ENCODE measurements at places on chromosomes 7 and 10.

DNA sequence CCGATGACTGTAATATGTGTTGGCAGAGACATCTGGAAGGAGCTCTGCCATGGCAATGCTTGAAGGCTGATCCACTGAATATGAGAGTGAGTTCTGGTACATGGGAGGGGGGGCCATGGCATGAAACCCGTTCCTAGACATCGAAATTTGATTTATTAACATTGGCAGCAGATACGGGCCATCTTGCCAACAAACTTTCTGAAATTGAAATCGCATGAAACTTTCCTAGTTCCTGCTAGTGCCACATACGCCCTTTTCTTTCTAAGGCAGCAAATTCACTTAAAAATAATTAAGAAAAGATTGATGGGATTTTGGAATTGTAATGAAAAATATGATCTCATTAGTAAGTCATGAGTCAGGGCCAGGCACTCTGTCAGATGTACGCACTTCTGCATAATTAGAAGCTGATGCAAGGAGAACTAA lies 91.8 kb upstream of the KMT2C start:
- no peak for DNase-seq

DNA sequence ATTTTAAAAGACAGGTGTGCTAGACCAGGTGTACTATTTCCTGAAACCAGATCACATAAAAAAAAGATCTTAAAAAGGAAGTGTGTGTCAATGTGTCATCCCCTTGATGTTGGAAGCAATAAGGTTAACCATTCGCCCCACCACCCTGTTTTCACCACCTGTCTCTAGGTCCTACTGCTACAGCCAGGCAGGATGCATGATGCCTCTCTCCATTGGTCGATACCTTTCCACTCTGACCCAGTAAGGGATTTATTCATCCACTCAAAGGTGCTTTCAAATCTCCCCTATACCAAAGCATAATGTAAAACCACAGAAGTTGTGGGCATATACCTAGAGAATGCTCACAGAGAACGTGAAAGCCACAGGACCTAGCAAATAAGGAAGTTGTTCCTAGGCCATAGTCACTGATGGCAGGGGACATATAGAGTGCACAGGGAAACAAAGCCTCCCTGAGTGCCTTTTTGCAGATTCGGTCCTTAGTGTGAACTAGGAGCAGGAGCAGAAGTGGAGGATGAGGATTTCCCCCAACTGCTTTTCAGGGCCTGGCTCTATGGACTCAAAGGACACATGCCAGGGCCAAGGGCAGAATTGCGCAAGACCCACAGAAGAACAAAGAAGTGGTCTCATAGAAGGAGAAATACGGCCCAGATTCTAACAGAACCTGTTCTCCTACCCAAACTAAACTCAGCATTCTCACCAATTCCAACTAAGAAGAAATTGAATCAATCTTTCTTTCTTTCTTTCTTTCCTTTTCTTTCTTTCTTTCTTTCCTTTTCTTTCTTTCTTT lies 631.5 kb upstream of the NRP1 start:
- DNase-seq = no peak

GRCh38 chr7:129777195-129777844 lies 165.8 kb downstream of the NRF1 start:
- no peak for DNase-seq

- no peak for DNase-seq
Measured at GRCh38 chr10:64209561-64209960, 688.4 kb downstream of the REEP3 start.

DNA sequence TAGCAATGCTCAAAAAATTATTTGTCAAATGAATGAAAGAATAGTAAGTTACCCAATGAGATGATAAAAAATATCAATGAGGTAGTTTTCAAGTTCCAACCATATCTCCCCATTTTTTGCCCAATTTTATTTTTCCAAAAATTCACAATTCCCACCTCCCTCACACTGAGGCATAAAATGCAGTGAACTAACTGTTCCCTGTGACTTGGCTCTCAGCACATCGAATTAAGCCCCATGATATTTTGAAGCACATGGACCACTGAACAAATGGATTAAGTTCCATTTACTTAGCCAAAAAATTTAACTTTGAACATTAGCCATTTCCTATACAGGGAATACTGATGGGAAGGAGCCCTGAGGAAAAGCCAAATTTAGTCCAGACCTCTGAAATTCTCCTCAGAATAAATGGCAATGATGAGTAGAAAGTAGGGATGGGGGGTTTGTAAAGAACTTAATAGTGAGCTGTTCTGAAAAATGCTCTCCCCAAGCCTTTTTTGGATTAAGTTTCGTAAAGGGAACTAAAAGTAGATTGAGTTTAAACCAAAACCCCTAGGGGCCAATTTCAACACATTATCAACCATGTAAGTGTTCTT lies 166.3 kb upstream of the GRM3 start:
- no peak for DNase-seq

DNA sequence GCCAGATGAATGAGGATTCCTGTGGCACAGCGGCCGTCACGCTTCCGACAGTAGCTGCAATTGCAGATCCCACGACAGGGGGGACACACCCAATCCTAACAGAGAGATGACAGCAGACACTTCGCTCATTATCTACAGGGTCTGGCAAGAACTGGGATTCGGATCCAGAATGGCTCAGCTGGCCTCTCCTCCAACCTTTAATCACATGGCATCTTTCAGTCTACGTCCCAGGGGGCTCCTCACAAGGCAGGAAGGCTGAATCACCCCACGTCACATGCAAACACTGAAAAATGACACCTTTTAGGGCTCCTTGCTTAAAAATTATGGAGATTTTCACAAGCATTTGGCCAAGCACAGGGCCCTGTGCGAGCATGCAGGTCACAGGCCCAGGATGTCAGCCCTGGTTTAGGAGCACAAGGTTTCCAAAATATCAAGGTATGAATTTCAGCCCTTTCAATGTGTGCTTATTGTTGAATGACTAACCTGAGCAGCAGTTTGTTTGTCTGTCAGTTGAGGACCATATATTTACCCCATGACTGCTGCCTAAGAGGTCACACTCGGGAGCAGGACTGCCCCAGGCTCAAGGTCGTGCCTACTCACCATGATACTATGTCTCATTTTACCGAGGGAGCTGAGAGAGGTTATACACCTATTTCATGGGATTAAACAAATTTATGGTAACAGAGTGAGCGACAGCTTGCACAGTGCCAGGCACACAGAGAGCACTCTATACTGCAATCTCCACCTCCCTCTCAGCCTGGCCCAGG lies 42.5 kb downstream of the CDCA7L start:
- DNase-seq = no peak

GRCh38 chr7:98805956-98806838 lies 63.6 kb downstream of the TMEM130 start:
- no peak for DNase-seq

DNA sequence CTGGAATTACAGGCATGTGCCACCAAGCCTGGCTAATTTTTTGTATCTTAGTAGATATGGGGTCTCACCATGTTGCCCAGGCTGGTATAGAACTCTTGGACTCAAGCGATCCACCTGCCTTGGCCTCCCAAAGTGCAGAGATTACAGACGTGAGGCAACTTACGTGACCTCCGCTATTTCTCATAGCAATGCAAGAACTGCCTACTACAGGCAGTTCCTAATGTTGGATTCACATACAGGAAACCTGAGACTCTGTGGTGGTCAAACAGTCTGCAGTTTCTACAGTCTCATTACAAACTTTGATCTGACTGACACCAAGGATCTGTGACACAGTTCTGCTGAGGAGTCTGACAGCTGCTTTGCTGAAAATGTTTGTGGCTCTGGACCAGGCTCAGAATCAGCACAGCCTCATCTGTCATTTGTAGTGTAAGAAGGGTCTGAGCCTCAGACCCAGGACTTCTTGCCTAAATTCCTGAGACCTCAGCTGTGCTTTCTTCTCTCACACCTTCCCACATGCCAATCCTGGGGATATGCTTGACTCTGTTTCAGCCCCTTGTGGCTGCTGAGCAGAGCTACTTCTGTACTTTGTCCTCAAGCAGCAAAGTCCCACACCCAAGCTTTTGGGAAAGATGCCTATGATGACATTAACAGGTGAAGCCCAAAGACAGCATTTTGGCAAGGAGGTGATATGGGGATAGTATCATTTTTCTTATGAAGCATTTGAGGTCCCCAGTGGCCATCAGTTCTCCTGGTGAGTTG lies 48.0 kb upstream of the CYP2C9 start:
- DNase-seq = no peak

Measured in central memory CD4-positive, alpha-beta T cell (primary cell).